Stimulated activated CD4-positive, alpha-beta T cell treated with anti-CD3 and anti-CD28 coated beads, TNF-alpha, amount 100 ng/mL, for 48 hours (primary cell): ENCODE measurements at places on chromosomes 6 and 20.

DNA sequence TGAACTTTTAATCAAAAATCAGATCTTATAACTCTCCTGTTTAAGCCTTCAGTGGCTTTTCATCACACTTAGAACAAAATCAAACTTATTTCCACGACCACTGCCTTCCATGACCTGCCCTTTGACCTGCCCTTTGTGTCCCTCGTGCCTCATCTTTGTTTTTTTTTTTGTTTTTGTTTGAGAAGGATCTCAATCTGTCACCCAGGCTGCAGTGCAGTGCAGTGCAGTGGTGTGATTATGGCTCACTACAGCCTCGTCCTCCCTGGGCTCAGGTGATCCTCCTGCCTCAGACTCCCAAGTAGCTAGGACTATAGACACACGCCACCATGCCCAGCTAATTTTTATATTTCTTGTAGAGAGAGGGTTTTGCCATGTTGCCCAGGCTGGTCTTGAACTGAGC is 86.8 kb downstream of the CNBD2 start:
- no peak for DNase-seq

- no peak for DNase-seq
Measured at GRCh38 chr6:96816301-96816817, 20.9 kb downstream of the GPR63 start.

DNA sequence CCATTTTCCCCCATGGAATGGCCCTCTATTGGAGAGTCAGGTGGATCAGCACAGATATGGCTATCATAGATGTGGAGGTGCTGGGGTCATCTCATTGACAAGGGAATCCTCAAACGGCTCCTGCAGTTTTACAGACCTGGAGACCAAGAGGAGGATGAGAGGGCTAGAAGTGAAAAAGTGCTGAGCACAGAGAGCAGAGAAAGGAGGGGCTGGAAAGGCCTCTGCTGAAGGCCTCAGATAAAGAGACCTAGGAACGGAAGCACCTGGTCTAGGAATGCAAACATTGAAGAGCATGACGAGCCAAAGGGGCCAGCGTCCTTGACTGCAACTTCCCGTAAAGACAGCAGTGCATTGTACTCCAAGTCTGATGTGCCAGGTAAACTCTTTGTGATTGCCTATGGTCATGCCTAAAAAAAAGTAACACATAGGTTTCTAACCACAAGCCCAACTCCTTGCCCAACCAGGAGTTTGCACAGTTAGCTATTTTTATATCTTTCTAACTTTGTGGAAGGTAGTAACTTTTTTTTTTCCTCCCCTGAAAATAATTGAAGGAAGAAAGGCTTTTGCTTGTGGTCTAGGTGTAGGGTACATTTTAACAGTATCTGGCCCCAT is 15.2 kb downstream of the RSPH4A start:
- no peak for DNase-seq

GRCh38 chr20:64129146-64129782 is 21.9 kb upstream of the NPBWR2 start:
- no peak for DNase-seq

GRCh38 chr20:1920252-1920651 is 25.0 kb downstream of the SIRPA start:
- no peak for DNase-seq

DNA sequence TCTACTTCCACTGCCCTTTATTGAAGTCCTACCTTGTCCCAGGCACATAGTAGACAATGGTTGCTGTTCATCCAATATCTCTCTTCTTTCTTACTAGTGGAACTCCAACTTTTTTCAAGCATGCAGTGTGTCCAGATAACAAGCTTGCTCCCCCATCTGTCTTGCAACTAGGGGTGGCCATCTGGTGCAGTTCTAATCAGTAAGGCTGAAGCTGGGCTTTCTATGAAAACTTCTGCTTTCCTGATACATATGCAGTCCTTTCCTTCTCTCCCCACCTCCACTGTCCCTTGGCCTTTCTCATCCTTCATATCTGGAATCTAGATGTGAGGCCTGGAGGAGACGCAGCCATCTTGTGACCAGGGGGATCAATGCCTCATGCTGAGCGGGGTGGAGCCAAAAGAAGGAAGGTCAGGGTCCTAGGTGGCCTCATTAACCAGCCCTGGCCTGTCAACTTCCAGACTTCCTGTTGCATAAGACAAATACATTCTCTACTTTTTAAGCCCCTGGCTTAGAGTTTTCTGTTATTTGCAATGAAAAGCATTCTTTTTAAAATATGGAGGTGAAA is 59.6 kb upstream of the ZFP64 start:
- no peak for DNase-seq

- DNase-seq = no peak
Measured at GRCh38 chr6:115905471-115905870, 155.2 kb downstream of the FRK start.

DNA sequence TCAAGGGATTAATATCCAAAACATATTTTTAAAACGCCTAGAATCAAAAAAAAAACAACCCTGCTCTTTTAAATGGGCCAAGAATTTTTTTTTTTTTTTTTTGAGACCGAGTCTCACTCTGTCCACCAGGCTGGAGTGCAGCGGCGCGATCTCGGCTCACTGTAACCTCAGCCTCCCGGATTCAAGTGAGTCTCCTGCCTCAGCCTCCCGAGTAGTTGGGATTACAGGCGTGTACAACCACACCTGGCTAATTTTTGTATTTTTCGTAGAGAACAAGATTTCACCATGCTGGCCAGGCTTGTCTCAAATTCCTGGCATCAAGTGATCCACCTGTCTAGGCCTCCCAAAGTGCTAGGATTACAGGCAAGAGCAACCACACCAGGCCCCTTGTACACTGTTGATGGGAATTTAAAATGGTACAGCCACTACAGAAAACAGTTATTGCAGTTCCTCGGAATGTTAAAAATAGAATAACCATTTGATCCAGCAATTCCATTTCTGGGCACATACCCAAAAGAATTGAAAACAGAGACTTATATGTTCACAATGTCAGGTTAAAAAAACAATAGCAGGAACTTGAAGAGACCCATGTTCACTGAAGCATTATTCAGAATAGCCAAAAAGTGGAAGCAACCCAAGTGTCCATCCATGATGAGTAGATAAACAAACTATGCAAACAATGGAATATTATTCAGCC is 3.1 kb upstream of the MYL9 start:
- no peak for DNase-seq

- no peak for DNase-seq
Measured at GRCh38 chr6:146153040-146153758, 124.3 kb downstream of the GRM1 start.

DNA sequence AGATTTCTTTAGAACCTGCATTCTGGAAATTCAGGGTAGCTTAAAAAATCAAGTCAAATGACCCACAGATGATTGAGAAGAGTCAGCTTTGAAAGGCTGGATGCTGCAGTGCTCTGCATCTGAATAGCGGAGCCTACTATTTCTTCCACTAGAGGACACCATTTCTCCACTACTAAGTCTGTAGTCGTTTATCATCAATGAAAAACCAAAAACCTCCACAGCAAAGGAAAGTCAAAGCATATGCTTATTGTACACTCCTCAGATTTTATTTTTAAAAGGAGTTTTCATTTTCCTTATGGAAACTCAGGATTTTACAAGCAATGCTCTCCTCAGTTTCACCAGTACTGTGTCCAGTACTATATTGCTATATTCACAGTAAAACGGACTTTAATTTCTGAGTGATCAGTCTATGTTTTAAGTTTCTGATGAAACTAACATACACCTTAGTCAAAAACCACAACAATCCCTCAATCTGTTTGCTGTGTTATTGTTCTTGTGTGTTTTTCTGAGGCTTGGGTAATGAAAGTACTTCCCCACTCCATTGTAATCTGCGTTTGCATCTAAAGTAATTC is 50.5 kb upstream of the ENPP5 start:
- DNase-seq = no peak

DNA sequence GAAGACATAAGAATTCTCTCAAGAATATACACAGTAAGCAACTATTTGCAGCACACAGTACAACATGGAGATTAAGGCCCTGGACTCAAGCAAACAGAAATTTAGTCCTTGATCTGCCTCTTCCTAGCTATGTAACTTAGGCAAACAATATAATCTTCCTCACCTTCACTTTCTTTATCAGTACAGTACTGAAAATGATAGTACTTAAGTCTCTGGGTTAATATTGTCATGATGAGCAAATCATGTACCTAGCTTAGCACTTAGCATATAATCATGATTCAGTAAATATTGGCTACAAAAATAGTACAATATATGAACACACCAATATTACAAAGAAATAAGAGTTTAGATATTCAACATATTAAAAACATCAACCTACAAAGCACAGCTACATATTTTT is 320.5 kb downstream of the HACE1 start:
- DNase-seq = no peak

DNA sequence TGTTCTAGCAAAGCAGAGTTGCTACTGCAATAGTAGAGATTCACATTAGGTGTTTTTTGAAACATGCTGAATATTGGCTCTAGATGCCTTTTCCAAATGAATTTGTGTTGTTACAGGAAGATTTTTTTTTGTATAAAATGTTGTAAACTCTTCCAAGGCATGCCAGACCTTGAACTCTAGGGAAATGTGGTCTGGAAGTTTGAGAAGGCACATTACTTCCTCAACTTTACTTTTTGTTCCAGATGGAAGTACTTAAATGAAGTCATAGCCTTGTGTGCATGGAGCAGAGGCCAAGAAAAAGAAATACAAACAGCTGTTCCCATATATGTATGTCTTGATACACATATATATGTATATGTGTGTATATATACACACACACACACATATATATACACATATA is 585.7 kb upstream of the MARCKS start:
- DNase-seq = no peak

DNA sequence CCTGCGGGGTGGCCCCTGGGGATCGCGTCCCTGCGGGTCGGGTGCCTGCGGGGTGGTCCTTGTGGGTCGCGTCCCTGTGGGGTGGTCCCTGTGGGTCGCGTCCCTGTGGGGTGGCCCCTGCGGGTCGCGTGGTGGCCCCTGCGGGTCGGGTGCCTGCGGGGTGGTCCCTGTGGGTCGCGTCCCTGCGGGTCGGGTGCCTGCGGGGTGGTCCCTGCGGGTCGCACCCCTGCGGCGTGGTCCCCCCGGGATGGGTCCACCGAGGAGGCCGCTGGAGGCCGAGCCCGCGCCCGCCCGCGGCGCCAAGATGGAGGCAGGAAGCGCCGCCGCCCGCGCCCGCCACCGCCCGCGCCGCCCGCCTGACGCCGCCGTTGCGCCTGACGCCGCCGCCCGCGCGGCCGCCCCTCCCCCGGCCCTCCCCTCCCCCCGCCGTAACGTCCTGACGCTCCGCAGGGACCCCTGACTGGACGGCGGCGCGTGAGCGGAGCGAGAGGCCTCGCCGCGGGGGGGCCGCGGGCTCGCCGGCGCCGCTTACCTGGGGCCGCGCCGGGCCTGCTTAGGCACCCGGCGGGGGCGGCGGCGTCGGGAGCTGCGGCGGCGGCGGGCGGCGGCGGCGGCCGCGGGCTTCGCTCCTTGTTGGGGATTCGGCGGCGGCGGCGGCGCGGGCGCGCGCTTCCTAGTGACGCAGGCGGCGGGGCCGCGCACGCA is at the start of gene GMEB2:
TSS of gene GMEB2 (minus strand) at position 678 of the 705 bp plus-strand sequence. CDS start 7,704 bp downstream, outside the sequence.
- no peak for DNase-seq

DNA sequence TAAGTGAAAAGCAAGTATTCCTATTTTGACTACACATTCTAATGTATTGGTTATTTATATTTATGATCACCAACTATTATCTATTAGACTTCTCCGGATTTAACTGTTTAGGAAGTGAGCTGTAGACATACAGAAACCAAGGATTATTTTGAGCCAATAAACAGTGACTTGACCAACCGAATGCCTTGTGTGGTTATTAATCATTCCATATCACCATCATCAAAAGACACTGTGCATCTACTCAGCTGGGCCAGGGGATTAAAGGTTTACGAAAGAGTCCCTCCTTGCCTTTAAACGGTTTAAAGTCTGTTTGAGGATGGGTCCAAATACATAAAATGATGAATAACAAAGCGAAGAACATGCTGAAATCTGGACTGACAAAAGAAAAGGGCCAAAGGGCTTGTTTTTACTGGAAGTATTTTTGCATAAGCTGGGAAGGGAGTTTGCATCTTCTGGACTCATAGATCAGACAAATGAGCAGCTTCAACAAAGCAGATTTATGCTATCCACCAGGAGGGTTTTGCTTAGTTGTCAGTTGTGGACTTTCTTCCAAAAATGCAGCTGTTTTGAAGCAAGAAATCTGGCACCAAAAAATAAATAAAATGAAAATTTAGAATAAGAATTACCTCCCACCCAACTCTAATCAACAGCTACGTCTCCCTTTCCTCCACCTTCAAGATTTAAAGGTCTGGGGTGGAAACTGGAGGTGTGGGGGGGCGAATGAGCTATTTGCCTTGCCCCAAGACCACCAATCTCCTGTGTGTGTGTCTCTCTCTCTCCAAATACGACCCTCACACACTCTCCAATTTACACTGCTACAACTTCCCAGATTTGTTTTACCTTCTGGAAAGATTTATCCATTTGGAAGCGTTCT is 33.6 kb upstream of the ID4 start:
- no peak for DNase-seq

- DNase-seq = no peak
Measured at GRCh38 chr6:170405311-170405975, 98.9 kb downstream of the FAM120B start.

- no peak for DNase-seq
Measured at GRCh38 chr20:8432435-8433148, 300.5 kb downstream of the PLCB1 start.

DNA sequence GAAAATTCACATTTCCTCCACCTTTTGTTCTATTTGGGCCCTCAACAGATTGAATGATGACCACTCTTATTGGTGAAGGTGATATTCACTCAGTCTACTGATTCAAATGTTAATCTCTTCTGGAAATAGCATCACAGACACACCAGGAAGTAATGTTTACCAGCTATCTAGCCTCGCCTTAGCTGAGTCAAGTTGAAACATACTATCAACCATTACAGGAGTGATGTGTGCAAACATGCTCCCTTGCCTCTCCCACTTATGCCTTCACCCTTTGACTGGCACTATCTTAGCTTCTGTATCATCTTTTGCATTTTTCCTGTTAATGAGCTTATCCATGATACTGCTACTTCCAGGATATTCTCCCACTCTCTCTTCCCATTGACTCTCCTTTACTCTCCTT is 191.9 kb downstream of the CENPW start:
- no peak for DNase-seq
